ENCODE measurements at places on chromosomes 5 and 9. TPM values are rescaled to one million over a fixed set of nuclear protein-coding genes. Genes with fewer than 3 reads are reported as not detected.

The ROPN1L gene
- 0.30 TPM for polyA plus RNA-seq

The SLC36A2 gene
- polyA plus RNA-seq, result not detected

The STPG3 gene
- polyA plus RNA-seq, result 3.4 TPM

The EPB41L4B gene
- polyA plus RNA-seq, result 35.5 TPM

The ENC1 gene
- 122 TPM for polyA plus RNA-seq

The NUTM2F gene
- polyA plus RNA-seq, result not detected

The KIF27 gene
- 8.0 TPM for polyA plus RNA-seq

The SPATA31E1 gene
- 0.48 TPM for polyA plus RNA-seq

The SH3PXD2B gene
- polyA plus RNA-seq, result 11.0 TPM

The KLHL9 gene
- 32.8 TPM for polyA plus RNA-seq

The GFI1B gene
- polyA plus RNA-seq, result 6.2 TPM

The WNT8A gene
- not detected for polyA plus RNA-seq

The SNAPC3 gene
- polyA plus RNA-seq, result 39.4 TPM

The PLAC8L1 gene
- 0.54 TPM for polyA plus RNA-seq

The FAM240B gene
- polyA plus RNA-seq, result not detected

The OR1Q1 gene
- not detected for polyA plus RNA-seq

The PCDHGA12 gene
- polyA plus RNA-seq, result 0.81 TPM

The RUSC2 gene
- 12.0 TPM for polyA plus RNA-seq

The SERF1B gene
- 64.4 TPM for polyA plus RNA-seq

The PPP3R2 gene
- polyA plus RNA-seq, result 0.01 TPM

The CCDC183 gene
- 27.4 TPM for polyA plus RNA-seq

The RNF183 gene
- 0.91 TPM for polyA plus RNA-seq

The FAM151B gene
- polyA plus RNA-seq, result 1.2 TPM

The CCL27 gene
- polyA plus RNA-seq, result 0.18 TPM

The ACOT12 gene
- polyA plus RNA-seq, result 0.72 TPM

The TRIM14 gene
- polyA plus RNA-seq, result 59.2 TPM

The CDC26 gene
- polyA plus RNA-seq, result 39.7 TPM

The TSC1 gene
- polyA plus RNA-seq, result 45.6 TPM

The PTTG1 gene
- 35.6 TPM for polyA plus RNA-seq

The HRH2 gene
- 2.1 TPM for polyA plus RNA-seq
